ENCODE measurements at places on chromosomes 3 and 15.

DNA sequence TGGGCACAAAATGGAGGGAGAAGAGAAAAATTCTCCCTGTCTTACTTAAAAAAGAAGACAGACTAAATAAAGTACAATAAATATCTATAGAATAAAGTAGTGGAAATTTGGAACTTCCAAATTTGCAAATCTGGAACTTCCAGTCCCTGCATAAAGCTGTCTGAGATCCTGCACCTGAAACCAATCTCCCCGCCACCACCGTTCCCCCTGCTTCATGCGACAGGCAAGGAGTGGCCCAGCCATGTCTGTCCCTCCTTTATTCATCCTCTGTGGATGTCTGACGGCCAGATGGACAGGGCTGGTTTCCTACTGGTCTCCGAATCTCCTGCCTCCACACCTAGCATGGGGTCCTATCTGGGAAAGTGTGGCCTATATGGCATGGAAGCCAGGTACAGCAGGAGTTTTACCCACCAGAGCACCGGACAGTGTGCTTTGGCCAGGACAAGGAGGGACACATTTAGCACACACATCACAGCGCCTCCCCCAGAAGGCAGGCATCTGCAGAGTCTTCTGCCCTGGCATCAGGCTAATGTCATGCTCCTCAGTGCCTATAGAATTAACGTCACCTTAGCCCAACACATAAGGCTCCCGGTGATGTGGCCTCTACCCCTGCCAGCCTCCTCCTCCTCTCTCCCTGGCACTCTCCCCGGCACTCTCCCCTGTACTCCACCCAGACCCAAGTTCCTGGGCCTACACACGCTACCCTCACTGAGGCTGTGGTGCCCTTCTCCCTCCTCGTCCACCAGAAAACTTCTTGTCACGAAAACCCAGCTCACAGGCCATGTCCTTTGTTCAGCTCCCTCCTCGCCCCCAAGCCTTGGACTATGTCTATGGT is 170.8 kb downstream of the XXYLT1 start:
- no peak for DNase-seq

DNA sequence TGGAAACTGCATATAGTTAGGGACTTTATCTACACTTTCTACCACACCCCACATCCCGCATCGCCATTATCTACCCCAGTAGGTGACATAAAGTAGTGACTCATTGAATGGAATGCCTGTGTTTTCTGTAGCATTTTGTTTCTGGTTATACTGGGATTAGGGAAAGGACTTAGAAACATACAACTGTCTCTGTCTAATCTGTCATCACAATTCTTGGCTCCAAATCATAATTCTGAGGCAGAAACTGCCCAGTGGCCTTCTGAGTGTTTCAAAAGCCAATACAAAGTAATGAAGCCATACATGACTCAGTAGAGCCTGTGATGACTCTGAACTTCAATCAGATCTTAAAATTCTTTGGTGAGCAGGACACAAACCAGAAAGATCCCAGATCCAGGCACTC is 115.7 kb upstream of the CHRM5 start:
- no peak for DNase-seq

DNA sequence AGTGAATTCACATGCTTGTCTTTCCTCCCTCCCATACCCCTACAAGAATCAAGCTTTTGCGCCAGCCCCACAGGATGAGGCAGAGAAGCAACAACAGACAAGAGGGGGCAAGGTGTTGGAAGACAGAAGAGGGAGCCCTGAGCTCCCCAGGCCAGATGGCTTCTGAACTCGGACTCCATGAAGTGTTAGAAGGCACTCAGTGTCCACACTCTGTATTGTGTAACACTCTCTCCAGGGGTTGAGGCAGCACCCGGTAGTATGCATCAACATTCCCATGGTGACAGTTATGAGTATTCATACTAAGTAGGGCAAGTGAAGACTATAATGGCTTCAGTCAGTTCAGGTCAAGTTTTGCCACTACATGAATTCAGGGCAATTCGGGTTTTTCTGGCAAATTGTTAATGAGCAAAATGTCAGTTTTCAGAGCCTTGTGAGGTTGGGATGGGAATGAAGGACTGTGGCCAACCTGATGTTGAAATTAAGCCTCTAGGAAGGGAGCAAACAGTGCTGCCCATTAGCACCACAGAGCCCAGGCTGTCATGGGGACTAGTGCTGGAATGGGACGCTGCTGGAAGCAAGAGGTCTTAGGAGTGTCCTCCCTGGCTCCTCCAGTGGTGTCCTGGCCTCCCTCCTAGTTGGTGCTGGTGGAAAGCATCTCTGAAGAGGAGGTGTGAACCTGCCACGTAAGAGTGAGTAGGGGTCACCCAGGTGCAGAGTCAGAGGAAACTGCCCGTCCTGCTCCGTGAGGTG is 79.4 kb downstream of the KLF15 start:
- no peak for DNase-seq

- DNase-seq, result no peak
These were observed 44.5 kb upstream of the MAGEF1 start for GRCh38 chr3:184756151-184757021.

DNA sequence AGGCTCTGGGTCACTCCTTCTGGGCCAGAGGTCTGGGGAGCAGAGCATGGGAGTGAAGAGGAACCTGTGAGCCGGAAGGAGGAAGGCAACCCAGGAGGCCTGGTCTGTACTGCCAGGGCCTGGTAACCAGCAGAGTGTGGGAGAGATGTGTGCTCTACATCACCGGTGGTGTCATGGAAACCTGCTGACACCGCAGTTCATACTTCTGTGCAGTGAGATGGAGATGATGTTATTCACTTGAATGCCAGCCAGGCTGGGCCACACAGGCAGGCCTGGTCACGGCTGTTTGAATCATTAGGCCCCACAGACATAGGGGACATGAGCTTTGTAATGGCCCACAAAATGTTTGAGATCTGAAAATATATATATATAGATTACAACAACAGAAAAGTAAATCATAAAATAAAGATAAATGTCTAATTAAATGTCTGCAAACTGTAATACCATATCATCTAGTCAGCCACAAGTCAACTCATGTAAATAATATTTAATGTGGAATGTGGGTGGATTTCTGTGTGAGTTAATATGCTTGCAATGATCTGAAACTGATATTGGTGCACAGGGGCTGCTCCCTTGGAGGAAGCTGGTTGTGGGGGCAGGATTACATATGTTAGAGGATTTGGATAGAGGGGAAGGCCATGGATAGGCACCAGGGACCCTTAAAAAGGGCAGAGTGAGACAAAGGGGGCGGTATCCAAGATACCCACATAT is 108.5 kb upstream of the PFN2 start:
- DNase-seq, result no peak

DNA sequence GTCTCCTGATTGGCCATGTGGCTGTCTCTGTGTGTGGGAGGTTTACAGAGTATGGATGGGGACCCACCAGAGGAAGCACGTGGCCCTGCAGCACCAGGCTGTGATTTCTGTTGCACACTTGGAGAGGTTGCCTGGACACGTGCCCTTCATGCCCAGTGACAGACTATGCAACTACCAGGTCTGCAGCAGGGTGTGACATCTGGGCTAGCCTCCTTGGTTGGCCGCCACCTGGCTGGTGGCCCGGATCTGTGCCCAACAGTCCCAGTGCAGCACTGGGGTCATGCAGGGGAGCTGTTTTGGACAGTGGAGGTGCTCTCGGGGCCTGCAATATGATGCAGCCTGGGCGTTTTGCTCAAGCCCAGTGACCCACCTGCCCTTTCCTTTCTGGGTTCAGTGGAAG is 212.5 kb downstream of the UBE3A start:
- DNase-seq, result no peak

DNA sequence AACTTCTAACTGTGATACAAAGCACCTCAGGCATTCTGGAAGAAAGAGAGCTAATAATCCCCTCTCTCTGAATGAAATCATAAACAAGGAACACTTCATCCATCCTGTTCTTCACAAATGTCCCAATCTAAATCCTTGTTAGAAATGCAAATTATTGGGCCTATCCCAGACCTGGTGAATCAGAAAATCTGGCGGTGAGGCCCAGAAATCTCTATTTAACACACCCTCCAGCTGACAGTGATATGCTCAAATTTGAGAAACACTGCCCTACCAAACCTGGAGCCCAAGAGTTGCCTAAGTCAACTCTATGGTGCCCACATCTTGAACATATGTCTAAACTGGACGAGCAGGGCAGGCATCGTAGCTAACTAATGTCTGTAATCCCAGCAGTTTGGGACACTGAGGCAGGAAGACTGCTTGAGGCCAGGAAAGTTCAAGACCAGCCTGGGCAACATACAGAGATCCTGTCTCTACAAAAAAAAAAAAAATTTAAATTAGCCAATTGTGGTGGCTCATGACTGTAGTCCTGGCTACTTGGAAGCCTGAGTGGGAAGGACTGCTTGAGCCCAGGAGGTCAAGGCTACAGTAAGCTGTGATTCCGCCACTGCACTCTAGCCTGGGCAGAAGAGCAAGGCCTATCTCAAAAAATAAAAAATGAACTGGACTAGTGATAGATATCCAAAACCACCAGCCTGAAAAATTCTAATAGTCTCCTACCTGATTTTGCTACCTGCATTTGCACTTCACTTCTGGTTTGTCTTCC is 23.1 kb downstream of the SCAP start:
- no peak for DNase-seq

DNA sequence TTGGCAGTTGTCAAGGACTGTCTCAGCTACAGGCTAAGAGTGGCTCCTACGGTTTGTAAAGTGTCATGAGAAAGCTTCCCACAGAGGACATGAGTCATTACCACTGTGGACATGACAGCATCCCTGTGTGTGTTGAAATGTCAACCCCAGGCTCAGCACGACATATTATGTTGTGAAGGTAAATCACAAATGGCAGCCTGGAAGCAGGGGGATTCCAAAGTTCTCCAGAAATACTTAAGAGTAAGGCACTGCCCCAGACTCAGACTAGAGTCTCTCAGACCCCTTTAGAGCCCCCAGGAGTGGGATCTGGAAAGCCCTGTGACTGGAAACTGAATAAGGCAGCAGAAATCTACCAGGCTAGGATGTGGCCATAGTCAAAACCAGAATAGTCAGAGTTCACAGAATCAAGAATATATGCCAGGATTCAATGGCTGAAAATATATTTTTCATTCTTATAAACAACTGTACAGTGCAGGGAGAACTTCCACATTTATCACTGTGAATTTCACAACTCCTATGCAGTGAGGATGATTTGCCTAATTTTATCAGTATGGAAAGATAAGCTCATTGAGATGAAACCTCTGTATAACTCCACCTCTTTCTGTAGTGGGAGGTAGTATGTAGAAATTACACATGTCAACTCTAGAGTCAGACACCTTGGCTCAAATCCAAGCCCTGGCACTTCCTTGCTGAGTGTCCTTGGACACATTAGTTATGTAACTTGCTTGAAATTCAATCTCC is 237.1 kb upstream of the CFAP20DC start:
- no peak for DNase-seq

DNA sequence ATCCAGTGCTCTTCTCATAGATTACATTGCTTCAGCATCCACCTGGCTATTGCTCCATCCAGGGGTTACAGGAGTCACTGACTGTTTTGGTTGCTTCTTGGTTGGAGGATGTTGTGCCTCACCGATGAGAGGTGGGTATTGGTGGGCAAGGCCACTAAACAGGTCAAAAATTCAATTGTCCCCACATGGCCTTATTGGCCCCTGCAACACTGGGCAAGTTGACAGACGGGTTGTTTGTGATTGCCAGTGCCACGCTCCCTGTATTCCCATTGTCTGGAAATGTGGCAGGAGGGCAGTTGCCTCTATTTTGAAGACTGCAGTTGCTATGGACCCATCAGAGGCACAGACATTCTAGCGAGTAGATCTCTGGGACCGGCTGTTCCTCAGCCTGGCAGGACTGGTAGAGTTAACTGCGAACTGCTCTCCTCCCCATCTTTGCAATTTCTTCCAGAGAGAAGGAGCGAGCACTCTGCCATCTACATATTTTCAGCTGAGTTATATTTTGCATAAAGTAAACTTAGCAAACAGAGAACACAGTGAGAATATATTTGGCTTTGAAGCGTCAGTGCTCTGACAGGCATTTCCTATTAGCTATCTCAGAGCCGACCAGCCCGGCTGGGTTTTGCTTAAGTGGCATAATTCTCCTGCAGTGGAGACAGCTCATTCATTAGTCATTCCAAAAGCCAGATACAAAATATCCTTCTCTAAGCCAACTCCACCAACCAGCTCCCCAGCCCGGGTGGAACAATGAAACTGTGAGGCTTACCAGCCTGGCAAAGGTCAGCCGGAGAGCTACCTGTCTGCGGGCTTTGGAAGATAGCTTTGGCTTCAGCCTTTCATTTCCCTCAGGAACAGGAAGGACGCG is 26.0 kb upstream of the MAGEF1 start:
- no peak for DNase-seq

All from stimulated activated CD4-positive, alpha-beta T cell treated with anti-CD3 and anti-CD28 coated beads, TNF-alpha, amount 100 ng/mL, for 1 hour (primary cell).